ENCODE measurements at places on chromosomes 12 and 14.

- no peak for DNase-seq
Observed at GRCh38 chr14:64768401-64769095, 64.3 kb downstream of the PLEKHG3 start.

- no peak for DNase-seq
Observed at GRCh38 chr14:52473557-52473956, 78.7 kb downstream of the TXNDC16 start.

DNA sequence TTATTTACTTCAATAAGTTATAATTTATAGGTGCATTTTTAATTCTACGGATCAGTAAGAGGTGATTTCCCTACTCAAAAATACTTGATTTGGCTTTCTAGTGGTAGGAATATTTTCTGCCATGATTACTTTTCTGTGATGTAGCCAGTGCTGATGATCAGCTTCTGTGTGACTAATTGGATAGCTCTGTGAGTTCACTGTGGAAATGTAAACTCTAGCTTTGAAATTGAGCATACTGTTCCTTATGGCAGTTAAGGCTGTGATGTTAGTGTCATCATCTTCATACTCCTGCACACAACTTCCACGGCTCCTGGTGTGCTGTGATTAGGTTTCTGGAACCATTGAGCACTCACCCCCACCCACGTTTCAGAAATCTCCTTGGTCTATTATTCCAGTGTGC lies 48.2 kb downstream of the PLEKHA5 start:
- DNase-seq, result no peak

DNA sequence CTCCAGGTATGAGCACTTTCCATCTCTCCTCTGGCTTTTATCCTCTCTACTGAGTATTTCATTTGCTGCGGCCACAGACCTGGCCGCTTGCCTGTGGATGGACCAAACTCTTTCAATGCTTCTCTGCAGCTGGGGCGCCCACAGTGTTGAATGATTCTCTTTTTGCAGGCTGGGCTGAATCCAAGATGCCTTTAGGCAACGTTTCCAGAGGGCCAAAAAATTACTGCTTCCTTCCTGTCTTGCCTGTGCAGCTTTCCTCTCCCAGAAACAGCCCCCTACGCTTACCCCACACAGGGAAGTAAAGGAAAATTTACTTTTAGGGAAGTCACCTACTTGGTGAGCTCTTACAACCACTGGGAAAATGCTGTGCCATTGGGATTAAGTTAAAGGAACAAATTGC lies 55.6 kb upstream of the JDP2 start:
- no peak for DNase-seq

DNA sequence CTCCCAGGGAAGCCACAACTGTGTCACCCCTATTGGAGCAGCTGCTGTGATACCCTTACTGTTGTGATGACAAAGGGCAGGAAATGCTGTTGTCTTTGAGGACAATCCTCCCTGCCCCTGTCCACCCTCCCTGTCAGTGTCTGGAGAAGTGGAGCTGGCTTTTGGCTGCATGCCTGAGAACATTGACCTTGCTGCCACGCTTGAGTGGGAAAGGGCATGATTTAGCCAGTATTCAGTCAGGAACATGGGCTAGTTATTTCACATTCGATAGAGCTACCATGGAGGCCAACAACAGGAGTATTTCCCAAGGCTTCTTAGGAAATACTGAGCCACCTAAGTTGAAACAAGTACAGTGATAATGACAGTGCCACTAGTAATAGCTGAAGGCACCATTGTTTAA lies 59.4 kb downstream of the MYRFL start:
- DNase-seq, result no peak

GRCh38 chr14:103749452-103749851 lies 33.8 kb downstream of the ZFYVE21 start:
- DNase-seq, result no peak

DNA sequence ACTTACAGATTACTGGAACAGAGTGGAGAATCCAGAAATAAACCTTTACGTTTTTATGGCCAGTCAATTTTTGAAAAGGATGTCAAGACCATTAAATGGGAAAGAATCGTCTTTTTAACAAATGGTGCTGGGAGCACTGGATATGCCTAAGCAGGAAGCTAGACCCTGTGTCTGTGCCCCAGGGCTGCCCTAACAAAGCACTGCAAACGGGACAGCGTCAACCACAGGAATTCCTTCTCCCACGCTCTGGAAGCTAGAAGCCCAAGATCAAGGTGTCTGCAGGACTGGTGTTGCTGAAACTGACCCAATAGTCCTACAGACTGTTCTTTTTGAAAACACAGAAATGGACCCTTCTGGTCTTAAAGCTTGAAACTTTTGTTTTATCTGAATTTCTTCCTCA lies 9.3 kb upstream of the TMEM121 start:
- peak; percentile 14 for DNase-seq

DNA sequence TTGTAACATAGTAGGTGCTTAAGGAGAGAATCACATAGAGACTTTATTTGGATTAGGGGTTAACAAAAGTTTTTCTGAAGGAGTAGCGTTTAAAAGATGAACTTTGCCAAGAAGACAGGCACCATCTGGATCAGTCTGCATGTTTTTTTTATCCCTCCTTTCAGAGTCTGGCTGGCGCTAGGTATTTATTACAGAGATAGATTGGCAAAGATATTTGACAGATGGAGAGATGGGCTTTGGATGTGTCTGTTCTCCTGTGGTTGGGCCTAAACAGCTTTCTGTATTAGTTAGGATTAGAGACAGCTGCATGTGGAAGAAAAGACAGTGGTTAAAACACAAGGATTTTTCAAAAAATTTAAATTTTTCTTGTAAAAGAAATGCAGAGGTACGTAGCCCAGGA lies 133.9 kb downstream of the C12orf75 start:
- no peak for DNase-seq

DNA sequence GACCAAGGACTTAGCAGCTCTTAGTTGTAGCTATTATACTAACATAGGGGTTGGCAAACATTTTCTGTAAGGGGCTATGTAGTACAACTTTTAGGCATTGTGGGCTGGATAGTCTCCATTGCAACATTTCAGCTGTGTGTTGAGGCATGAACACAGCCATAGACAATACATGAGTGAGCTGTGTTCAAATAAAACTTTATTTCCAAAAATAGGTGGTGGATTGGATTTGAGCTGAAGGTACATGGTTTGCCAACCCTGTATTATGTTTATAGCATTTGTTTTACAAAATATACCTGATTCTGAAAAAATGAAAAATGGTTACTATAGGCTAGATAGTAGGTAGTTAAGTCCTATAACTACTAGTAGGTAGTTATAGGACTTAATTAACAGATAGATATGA lies 40.5 kb downstream of the ETNK1 start:
- no peak for DNase-seq

DNA sequence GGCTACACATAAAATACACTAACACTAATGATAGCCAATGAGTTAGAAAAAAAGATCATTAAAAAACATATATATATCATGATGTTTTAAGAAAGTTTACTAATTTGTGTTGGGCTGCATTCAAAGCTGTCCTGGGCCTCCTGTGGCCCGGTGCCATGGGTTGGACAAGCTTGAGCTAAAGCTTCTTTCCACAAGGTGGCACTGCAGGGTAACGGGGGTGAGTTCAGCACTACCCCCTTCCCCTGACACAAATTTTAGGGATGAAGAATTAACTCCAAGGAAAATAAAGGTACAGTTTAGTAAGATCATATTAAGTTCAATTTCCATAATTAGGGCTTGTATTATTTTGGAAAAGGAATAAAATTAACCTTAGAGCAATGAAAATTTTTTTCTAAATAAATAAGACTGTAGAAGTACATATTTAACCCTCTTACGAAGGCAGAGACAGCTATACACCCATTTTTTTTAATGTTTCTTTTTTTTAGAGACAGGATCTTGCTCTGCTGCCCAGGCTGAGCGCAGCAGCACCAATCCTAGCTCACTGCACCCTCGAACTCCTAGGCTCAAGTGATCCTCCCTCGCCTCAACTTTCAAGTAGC lies 38.9 kb downstream of the PPP1R13B start:
- peak; percentile 80 for DNase-seq

GRCh38 chr14:100386121-100386520 lies 63.0 kb downstream of the SLC25A47 start:
- no peak for DNase-seq

- no peak for DNase-seq
Observed at GRCh38 chr12:33439587-33440011, at the start of gene SYT10. TSS of gene SYT10 (minus strand) at chr12:33439819. CDS start at chr12:33439522, 297 bp downstream.

DNA sequence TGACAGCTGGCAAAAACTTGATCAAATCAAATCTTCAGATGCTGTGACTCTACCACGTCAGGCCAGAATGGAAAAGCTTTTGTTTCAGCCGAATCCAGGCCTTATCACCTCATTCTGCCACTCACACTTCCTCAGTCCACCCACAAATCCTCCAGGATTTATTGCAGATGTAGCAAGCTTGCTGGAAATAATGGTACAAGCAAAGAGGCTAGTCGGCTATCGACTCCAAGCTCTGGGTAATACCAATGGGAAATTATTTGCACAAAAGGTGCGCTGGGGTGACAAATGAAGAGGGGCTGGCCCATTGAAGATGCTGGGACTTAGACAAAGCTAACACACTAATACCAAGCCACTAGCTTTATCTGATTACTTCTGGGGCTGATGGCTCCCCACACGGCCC lies 250.5 kb downstream of the ASCL1 start:
- no peak for DNase-seq
